Right renal pelvis (tissue), 4 donors: ENCODE measurements at places on chromosomes 1 and 21. TPM values are rescaled to one million over a fixed set of nuclear protein-coding genes. Genes with fewer than 3 reads are reported as not detected.

DNA sequence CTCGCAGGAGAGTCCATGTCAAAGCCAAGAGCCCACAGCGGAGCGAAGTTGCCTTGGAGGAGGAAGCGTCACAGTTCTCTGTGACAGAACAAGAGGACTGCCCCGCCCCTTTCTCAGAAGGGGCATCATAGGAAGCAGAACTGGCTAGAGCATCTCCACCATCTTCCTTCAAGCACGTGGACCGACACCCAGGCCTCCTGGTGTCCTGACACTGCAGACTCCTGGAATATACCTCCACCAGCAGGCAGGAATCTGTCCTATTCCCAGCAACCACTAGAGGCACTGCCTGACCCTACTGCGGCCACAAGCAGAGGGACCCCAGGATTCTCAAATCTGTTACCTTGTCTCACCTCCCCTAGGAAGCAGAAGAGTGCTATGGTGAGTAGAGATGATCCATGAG is 37.8 kb downstream of the GPA33 start:
- DNase-seq = no peak

KCNE2 gene
- polyA plus RNA-seq = 1.5 TPM

DNA sequence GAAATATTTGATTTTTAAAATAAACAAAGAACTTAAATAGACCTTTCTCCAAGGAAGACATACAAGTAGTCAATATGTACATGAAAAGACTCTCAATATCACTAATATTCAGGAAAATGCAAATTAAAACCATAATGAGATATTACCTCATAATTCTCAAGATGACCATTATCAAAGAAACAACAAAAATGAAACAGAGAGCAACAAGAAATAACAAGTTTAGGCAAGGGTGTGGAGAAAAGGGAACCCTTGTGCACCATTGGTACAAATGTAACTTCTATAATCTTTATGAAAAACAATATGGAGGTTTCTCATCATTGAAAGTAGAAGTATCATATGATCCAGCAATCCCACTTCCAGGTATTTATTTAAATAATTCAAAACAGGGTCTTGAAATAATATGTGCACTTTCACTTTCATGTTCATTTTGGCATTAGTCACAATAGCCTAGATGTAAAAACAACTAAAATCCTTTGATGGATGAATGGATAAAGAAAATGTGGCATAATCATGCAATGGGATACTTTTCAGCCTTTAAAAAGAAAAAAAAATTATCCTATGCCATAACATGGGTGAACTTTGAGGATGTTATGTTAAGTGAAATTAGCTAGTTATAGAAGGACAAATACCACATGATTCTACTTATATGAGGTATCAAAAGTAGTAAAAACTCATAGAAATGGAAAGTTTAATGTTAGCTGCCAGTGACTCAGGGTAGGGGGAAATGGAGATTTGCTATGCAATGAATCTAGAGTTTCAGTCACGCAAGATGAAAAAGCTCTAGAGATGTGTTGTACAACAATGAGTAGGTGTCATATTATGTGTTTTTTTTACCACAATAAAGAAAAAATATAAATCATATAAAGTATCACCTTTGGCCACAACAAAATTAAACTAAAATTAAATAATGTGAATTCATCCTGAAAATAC is 114.5 kb upstream of the LYPLAL1 start:
- DNase-seq = no peak

GRCh38 chr1:248860007-248860406 is 1.1 kb upstream of the ZNF692 start:
- no peak for DNase-seq

IPP gene
- 26.7 TPM for polyA plus RNA-seq

TIAM1 gene
- 17.7 TPM for polyA plus RNA-seq
